ENCODE measurements at places on chromosomes 1 and 21.

- DNase-seq = no peak
Observed at GRCh38 chr1:100322436-100323211, 29.7 kb upstream of the CDC14A start.

GRCh38 chr1:220195701-220196100 is 76.6 kb downstream of the RAB3GAP2 start:
- no peak for DNase-seq

GRCh38 chr1:221725735-221726672 is 15.9 kb downstream of the DUSP10 start:
- DNase-seq = no peak

DNA sequence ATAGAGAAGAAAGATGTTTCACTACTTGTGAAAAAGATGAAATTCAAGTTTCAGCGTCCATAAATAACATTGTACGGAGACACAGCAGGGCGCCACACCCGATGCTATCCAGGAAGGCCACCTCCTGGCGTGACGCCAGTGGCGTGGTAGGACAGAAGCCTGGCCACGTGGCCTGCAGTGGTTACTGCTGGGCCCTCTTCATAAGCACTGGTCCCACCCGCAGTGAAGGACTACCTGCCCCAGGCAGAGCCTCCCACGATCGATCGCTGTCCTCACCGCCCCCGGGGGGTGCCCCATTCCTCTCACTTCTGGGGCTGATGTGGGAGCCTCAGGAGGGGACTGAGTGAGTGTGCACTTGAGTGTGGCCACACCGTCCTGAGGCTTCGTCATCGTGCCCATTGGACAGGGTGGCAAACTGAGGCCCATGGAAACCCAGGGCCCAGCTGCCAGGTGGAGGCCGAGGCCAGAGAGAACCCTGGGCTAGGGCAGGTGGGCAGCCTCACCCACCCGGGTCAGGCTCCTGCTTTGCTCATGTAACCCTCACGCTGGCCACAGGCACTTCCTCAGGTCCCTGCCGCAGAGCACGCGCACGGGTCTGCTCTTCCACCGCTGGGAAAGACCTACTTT is 11.7 kb upstream of the HES5 start:
- no peak for DNase-seq

DNA sequence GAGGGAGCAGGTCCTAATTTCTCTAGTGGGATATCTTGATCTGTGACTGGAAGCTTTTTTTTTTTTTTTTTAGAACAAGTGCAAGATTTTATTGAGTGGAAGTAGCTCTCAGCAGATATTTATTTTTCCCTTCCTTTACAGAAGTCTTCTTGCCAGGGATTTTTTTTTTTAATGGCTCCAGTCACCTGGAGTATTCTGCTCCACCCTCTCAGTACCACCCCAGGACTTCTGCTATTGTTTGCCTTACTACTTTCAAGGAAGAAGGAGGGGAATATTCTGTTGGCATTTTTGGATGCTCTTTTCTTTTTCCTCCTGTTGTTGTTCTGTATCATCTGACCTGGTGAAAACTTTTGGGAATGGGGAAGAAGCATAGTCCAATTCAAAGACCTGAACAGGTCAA is 23.1 kb upstream of the CYP2J2 start:
- no peak for DNase-seq
